T-helper 22 cell (primary cell): ENCODE measurements at places on chromosomes 5 and 9.

DNA sequence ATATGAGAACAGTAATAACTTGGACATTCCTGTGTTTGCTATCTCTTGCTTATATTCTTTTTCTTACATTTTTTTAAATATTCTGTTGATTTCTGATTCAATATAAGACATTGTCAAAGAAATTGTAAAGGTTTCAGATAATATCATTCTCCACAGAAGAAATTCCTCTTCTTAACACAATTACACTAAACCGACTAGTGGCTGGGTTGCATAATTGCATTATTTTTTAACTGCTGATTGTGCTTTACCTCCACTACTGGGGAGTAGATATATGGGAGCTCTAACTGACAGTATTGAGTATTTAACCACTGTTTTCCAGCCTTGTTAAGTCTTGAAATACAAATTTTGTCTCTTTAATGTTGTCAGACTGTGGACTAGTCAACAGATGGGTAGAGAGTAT, 723.8 kb upstream of the EDIL3 start:
- no peak for DNase-seq

- no peak for DNase-seq
Observed at GRCh38 chr5:98557916-98558315, 215.5 kb upstream of the RGMB start.

GRCh38 chr9:95515272-95516113, 1.3 kb downstream of the PTCH1 start:
- DNase-seq, result no peak

DNA sequence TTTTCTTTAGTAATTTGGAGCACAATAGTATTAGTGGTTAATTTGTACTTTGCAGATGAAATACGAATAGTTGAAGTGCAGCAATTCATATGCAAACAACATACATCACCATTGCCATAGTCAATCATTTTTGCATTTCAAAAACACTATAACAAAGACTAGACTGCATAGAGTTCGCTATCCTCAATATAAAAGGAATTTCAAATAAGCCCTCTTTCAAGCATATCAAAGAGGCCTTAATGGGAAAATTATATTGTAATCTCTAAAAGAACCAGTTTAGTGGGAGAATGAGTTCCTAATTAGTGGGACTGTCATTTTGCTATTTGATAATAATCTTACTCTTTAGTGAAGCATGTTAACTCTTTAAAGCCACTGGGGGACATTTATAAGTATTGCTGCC, 2302.3 kb upstream of the C9orf72 start:
- no peak for DNase-seq

DNA sequence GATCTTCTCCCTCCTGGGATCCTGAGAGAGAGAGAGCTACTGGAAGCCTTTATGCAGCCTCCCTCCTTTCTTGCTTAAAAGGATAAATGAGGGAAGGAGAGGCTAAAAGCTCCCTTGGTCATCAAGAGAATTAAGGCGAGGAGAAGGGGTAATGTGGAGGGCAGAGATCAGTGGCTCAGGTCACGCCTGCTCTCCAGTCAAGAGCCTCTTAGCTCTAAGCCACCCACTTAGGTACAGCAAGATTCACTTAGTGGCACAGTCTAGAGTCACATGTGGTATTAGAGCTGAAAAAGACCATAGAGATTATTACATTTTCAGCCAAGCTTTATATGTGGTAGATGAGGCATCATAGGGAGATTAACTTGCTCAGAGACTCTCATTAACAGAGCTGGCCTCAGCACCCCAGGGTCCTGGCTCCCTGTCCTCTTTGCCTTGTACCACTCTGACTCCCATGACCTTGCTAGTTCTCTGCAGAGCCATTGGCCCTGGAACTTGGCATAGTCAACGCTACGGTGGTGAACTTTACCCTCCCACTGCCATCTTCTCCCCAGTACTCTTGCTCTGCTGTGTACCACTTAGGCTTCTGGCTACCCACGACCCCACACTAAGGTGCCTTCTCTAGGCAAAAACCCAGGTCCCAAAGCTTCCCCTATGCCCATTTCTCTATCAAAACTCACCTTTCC, 37.6 kb downstream of the MFAP3 start:
- DNase-seq, result no peak
